ENCODE measurements at places on chromosomes 4 and X. TPM values are rescaled to one million over a fixed set of nuclear protein-coding genes. Genes with fewer than 3 reads are reported as not detected.

DNA sequence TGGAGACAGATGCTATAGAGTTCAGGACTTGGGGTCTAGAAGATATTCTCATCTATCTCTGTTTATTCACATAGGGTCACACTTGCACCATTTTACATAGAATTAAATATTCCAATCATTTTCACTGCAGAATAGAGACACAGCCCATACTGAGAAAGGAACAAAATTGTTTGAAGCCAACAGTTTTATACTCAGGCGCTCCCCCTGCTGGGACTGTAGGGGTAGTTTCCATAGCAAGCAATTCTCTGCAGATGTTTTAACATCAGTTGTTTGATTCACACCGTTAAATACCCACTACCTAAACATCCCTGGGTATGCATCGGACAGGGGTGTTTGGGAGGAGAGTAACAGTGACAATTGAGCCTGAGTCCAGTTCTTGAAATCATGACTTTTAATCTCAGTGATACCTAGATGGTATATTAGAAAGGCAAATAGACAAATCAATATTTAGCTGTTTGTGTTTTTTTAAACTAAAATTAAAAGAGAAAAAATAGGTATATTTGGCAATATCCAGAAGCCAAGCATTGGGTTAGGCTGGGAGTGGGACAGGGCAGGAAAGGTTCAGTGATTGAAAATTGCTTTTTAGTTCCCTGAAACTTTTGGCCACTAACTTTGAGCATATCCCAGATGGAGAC is 33.8 kb downstream of the LONRF3 start:
- DNase-seq, result peak; percentile 23

DNA sequence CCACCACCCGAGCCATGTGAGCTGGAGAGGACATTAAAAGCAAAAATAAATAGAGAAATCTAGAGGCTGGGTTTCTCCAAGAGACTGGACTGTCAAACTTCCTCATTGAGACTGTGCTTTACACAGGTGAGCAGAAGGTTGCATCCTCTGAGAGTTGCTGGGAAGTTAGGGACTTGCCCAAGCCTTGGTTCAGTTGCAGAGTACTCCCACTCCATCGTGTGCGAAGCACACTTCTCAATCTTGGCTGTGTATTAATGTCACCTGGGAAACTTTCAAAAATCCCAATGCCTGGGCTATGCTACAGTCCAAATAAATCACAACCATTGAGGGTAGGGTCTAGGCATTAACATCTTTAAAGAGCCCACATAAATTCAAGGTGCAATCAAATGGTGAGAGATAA is 89.2 kb downstream of the ZNF330 start:
- no peak for DNase-seq

REELD1 gene
- total RNA-seq, result not detected

SOX3 gene
- not detected for total RNA-seq

SLC9B2 gene
- total RNA-seq, result 4.1 TPM

DNA sequence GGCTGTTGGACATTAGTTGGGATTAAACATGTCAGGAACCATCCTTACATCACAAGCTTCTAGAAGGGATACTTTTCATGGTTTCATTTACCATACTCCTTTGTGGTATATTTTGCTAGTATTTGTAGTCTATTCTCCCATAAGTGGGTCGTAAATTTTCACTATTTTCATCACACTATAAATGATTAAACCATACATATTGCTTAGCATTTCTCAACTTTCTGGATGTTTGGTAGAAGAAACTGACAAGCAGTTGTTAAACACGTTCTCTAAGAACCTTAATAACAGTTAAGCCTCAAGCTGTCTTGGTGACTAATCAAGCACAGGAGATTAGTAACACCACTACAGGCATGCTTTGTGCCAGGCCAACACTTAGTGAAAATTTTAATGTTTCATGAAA is 375.5 kb downstream of the NAF1 start:
- DNase-seq, result no peak

DNA sequence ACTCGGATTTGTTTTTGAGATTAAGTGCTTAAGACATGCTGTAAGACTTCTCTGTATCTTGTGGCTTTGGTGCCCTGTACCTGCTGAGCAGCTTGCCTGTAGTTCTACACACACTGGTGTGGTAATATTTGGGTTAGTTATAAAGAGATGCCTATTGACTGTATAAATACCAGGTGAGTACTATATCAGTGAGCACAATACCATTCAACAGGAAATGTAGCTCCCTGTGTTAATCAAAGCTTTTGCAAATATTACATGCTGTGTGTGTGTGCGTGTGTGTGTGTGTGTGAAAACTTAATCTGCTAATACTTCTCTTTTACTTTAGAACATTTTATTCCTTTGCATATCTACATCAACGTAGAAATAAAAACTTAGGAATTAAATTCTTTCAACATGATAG is 30.1 kb downstream of the MYOZ2 start:
- no peak for DNase-seq

All from PC-9 (cell line).